Muscle of back (tissue), 13 donors: ENCODE measurements at places on chromosomes 12 and 14.
A peak's percentile ranks its signal among the peaks of the same experiment; 100 is the strongest.

- DNase-seq: no peak
Observed at GRCh38 chr12:4293299-4293965, 19.9 kb downstream of the CCND2 start.

DNA sequence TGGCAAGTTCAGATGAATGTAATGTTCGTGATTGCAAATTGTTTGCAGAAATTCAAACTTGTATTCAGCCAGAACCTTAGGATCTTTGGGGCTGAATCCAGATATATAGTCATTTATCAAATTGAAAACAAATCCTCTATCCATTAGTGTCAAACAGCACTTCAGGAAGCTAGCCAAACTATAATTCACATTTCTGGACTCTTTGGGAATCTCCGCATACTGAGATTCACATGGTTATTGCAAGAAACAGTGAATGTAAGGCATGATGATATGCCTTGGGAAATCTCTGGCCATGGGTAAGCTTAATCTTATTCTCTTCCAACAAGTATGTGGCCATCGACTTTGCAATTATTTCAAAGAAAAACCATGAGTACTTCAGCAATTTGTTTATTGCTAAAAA, 98.5 kb downstream of the KLHL28 start:
- DNase-seq: peak; percentile 22

DNA sequence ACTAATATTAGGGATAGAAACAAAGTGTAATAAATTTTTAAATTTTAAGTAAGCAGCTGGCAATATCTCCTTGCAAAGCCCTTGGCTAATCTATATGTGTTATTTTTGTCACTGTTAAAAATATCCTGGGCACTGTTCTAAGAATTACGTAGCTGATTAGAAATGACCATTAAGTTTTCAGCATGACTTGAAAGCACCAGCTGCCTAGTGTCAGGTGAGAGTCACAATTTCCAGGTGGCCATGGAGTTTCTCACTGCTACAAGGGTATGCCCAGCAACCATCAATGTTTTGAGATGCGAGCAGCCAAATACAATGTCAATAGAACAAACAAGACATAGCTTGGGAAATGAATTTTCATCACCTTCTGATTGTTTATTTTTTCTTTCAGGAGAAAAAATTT, 23.3 kb upstream of the GYS2 start:
- no peak for DNase-seq

DNA sequence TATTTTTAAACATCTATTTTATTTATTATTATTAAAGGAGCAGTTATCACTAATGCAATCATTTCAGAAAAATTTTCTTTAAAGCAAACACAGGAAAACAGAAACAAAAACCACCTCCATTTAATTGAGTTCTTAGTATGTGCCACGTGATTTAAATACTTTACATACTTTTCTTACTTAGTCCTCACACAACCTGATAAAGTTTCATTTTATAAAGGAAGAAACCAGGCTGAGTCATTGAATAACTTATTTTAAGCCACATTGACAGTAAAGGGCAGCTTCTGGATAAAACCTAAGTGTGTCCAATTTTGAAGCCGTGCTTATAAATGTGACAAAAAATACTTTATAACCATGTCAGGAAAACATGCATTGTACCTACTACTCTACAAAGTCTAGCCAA, 57.1 kb upstream of the PCED1B start:
- DNase-seq: no peak

- DNase-seq: peak; percentile 47
Observed at GRCh38 chr12:111181143-111181726, 187.7 kb downstream of the PHETA1 start.

GRCh38 chr12:14766649-14767215, 36.5 kb downstream of the WBP11 start:
- DNase-seq: no peak

DNA sequence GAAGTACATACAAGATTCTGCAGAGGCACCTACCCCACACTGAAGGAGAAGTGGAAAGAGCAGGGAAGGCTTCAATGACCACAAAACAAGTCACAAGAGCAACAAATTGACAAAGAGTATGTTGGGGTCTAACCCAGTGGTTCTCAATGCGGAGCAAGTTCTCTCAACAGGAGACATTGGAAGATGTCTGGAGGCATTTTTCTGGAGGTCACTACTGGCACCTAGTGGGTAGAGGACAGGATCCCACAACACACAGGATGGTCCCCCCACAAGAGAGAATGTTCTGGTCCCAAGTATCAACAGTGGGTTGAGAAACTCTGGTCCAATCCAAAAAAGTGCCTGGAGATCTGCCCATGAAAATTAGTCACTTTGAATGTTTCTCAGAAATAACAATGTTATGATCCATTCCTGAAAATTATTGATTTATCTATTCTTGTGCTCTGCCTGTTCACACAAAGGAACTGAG, 3.4 kb downstream of the SSH1 start:
- no peak for DNase-seq

DNA sequence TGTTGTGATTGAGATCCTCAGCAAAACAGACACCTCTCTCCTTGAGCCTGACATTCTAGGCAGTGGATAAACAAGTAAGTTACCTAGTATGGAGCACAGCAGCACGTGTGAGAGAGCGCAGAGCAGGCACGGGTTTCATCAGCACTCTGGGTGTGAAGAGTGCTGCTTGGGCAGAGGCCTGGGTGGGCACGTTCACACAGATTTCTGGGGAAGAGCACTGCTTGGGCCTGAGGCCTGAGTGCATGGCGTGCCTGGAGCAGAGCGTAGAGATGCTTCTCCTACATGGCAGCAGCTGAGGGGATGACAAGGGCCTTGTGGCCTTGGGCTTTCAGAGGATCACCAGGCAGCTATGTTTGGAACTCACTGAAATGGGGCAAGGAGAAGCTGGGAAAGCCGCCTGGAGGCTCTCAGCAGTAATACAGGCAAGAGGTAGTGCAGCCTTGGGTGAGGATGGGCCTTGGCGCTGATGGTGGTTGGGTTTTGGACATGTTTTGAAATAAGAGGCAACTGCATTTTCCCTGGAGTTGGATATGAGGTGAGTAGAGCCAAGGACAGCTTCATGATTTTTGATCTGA, 17.6 kb downstream of the CKB start:
- no peak for DNase-seq

DNA sequence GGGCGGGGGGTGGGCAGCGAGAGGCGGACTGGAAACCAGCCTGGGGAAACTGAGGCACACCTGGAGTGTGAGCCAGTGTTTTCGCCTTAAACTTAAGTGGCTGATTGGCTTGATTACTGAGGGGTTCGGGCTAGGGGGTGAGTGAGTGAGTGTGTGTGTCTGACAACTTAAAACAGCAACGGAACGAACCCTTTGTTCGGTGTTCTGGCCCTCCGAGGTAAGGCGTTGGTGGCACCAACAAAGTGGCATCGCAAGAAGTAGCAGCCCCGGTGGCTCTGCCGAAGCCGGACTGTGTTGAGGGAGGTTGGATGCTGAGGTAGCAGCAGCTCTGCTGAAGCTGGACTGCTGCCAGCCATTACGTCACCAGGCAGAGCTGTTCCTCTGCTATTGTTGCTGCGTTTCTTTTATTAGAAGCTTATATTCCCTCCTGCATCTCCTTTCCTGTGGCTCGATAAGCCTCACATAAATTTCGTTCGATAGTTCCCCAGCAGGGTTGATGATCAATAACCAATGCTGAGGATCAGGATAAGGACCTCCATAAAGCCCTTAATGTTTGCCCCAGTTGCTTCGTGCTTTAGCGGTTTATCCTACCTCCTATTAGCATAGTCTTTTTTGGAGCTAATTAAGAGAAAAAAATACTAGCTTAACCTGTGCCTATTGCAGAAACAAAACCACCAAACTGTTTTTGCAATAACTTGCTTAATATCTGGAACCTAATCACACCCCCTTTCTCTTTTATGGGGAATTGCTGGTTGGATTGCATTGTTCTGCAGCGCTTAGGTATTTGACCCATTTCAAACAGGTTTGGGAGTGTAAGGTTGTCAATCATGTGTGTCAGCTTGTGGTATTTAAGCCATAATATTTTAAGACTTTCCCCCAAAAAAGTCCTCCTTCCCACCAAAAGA, 1.3 kb downstream of the GPR137C start:
- DNase-seq: peak; percentile 94

DNA sequence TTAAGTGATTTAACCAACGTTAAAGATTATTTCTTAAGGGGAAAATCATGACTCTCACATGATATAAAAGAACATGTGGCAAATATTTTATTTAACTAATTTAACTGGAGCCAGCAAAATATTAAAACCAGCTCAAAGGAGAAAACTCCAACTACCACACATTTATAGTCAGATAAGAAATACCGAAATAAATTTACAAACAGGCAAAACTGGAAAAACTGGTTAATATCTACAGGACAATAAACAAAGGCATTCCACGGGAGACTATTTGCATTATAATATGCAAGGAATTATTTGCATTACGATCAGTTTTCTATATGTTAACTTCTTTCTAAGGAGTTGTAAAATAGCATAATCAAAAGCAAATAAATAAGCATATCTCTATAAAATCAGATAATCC, 13.8 kb upstream of the BCL2L14 start:
- no peak for DNase-seq

- DNase-seq: no peak
Observed at GRCh38 chr12:89882050-89882449, 173.4 kb upstream of the ATP2B1 start.

DNA sequence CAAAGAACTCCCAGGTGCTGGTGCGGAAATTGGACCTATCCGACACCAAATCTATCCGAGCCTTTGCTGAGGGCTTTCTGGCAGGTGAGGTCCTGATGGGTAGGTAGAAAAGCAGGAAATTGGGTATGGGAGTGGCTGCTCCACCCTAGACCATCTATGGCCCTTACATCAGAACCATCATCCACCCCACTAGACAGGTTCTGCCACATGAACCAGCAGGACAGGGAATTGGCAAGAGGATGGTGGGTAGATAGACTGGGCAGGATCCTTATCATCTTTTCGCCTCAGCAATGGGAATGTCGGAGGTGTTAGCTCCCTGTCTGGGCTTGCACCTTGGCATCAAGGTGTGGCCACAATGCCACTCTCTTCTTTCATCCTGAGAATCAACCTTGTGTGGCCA, 23.5 kb downstream of the RDH12 start:
- no peak for DNase-seq

DNA sequence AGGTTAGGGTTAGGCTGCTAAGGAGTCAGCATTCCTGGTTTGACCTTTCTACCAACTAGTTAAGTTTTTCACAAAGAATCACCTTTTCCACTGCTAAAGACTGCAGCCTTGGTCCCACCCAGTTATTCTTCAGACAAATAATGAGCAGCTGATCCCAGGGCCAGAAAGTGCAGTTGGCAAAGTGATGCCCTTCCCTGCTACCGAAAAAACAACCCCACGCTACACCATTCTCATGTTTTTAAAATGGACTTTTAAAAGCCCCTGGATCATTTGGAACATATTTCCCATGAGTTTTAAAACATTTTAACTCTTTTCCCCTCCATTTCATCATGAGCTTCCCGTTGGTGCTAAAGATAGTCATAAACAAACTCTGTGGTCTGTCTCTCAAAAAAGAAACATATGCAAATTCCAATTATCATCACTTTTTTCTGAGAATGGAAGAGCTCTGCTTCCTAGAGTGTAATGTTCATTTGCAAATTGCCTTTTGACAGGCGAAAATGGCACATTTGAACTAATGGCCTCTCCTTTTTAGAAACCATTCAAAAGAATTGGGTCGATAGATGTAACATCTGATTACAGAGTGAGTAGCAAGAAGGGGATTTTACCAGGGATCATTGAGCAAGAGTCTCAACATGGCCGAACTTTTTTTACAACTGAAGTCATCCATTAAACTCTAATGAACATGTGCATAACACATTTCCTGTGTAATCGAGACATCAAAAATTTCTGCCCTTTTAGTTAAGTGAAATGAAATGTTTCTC, 129.3 kb upstream of the RAP1B start:
- DNase-seq: no peak

GRCh38 chr12:80107221-80107620, 7.9 kb downstream of the OTOGL start:
- DNase-seq: no peak

- DNase-seq: no peak
Observed at GRCh38 chr14:86423214-86423613, 893.3 kb downstream of the FLRT2 start.

GRCh38 chr14:63777024-63777423, 49.2 kb upstream of the SGPP1 start:
- DNase-seq: no peak

DNA sequence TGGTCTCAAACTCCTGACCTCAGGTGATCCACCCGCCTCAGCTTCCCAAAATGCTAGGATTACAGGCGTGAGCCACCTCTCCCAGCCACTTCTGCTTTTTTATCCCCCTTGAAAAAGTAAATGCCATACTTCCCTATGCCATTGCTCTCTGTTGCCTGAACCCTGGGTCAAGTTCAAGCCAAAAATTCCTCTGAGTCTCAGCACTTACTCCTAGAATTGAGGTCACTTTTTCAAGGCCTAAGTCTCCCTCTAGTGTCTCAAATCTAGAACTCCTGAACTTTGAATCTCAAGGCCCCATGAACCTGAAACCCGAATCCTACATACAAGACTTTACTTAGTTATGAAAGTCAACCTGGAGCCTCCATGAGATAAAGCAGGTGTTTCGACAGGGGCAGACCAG, 1.4 kb upstream of the APOBEC1 start:
- DNase-seq: no peak

GRCh38 chr12:51592034-51592705, 1.1 kb downstream of the SCN8A start:
- DNase-seq: no peak
